Activated naive CD4-positive, alpha-beta T cell (primary cell): ENCODE measurements at places on chromosomes 11 and 22.

GRCh38 chr11:3109921-3110706, 52.9 kb upstream of the CARS1 start:
- no peak for DNase-seq

GRCh38 chr11:129208863-129209262, 16.7 kb upstream of the ARHGAP32 start:
- DNase-seq, result no peak

- DNase-seq, result no peak
Measured at GRCh38 chr11:117299351-117300282, 8.5 kb downstream of the BACE1-AS start.

- no peak for DNase-seq
Measured at GRCh38 chr11:13304655-13305335, 27.2 kb downstream of the BMAL1 start.
